ENCODE measurements at places on chromosomes 6 and 20.

GRCh38 chr6:157953580-157954091, 28.0 kb upstream of the SYNJ2 start:
- DNase-seq: no peak

DNA sequence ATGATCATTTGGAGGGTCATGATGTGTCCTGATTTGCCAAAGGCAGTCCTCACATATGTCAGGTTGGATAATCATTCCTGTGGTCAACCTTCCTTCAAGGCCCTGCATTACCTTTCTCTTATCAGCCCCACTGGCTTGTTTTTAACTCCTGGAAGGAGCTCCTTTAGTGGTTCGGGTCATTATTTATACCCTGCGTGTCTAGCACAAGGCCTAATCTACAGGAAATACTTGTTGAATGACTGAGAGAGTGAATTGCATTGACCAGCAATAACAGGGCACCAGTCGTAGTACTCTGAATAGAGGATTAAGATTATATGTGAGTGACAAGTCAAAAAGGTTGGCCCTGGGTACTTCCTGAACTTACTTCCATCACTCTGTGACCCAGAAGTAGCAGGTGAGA, 4.5 kb downstream of the HIVEP2 start:
- no peak for DNase-seq

DNA sequence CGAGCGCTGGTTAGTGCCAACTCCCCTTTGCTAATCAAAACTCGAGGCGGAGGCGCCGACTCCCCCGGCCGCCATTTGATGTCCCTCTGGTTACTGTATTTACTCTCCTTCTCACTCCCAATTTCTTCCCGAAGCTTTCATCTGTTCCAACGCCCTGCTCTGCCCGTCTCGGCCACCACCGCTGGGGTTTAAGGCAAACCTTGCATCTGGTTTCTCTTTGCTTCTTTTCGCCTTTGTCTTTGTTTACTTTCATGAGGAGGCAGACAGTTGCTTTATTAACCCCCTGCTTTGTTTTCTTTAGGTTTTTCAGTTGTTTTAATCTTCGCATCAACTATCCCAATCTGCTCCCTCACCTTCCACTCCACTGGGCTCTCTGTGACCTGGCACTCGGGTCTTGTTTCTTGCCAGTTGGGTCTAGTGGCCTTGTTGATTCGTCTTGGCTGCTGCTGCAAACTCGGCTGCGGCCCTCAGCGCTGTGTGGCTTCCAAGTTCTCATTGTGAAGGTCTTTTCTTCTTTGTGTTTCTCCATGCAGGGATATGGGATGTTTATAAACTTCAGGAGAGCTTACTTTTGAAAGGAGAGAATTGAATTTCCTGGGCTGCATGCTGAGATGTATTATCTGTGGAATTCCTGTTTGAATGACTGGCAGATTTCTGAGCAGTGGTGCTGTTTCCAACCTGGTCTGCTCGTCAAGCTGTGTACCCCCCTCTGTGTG, 155.1 kb downstream of the CDC5L start:
- no peak for DNase-seq

- DNase-seq: no peak
Observed at GRCh38 chr20:25675161-25675560, 21.5 kb downstream of the ZNF337 start.

- no peak for DNase-seq
Observed at GRCh38 chr20:3156811-3157619, 2.6 kb downstream of the FASTKD5 start.

- no peak for DNase-seq
Observed at GRCh38 chr6:48959251-48960060, 503.6 kb downstream of the MMUT start.

GRCh38 chr6:81049425-81050042, 702.9 kb downstream of the TENT5A start:
- DNase-seq: peak; percentile 17

- DNase-seq: no peak
Observed at GRCh38 chr6:7473805-7474719, 67.4 kb upstream of the DSP start.

DNA sequence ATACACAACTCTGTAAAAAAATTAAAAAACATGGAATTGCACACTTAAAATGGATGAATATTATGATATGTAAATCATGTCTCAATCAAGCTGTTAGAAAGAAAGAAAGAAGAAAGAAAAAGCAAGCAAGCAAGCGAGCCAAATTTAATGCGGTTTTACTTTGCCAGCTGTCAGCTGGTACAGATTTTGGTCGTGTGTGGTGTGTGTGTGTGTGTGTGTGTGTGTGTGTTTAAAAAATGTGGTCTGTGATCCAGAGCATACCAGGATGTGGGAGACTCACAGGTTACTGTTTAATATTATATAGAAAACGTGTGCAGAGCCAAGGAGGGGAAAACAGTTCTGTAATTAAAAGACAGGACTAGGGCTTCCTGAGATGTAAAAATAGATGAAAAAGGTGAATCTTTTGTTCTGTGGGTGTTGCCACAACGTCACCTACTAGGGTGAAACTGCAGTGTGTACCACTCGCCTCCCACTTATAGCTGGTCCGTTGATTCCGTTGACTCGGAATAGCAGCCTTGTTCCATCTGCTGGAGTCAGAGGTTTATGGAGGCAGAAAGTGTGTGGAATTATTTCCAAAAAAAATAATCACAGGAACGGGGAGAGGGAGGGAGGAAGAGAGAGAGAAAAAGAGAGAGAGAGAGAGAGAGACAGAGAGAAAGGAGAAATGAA, 197.7 kb downstream of the BCAS1 start:
- DNase-seq: peak; percentile 44

DNA sequence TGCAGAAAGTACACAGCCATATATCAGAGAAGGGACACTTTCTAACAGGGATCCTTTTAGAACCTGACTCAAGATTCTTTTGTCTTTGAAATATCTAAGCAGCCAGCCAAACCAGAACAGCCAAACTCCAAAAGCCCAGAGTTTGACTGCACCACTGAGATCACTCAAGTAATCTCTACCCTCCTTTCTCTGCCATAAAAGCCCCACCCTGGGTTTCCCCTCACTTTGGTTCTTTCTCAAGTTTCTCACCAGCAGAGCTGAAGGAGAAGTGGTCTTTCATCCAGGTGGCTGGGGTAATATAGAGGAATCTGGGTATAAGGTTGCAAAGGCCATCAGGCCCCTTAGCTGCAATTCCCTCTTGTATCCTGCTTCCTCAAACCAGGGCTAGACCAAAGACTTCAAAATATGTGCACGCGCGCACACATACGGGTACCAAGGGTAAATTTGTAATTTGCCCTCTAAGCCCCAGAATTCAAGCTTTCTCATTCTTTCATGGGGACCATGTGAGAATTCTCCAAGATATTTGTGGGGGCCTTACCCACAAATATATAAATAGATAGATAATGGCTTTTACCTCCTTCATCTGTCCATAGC, 42.9 kb downstream of the GPX5 start:
- no peak for DNase-seq

- DNase-seq: no peak
Observed at GRCh38 chr6:147704691-147705090, 196.2 kb downstream of the SAMD5 start.

GRCh38 chr6:27145731-27146455, 101.6 kb upstream of the PRSS16 start:
- peak; percentile 95 for DNase-seq

DNA sequence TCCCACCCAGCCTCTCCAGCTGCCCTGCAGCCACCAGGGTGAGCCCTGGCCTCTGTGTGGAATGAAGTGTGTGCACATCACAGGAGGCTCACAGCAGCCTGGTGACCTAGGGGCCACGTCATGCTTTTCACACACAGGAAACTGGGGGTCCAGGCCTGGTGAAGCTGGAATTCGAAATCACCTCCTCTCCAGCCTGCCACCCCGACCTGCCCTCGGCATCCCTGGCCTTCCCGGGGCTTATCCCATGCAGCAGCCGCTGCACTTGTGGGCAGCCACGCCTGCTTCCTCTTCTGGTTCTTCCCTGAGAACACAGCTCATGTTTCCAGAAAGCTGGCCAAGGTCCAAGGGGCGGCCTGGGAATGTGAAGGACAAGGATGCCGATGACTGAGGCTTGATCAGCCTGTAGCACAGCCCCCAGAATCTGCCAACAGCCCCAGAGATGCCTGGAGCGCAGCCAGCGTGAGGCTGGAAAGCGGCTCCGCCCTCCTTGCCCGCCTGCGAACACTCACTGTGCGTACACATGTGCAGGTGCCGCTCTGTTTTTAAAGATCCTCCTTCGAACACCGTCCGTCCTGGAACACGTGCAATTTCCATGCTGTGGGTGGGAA, 4.2 kb upstream of the NTSR1 start:
- DNase-seq: peak; percentile 94

- no peak for DNase-seq
Observed at GRCh38 chr6:40815731-40816130, 223.3 kb downstream of the UNC5CL start.

DNA sequence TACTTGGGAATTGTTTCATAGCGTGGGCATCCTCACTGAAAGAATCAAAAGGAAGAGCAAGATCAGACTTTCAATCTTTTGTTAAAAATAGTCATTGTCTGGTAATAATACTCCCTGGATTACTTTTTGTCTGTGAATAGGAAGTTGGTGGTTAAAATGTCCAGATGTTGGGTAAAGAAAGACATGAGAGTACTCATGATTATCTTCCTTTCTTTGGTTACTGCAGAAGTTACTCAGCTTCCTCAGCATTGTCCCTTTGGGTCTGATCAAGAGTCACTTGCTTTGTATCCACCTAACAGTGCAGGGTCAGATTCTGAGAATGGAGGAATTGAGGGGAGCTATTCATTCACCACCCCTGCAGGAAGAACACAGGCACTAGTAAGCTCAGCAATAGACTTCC, 54.6 kb downstream of the RIN2 start:
- no peak for DNase-seq
